NCI-H2107 (cell line): ENCODE measurements at places on chromosomes 7 and 10.

- no peak for DNase-seq
Observed at GRCh38 chr10:103333934-103334520, 16.9 kb downstream of the PCGF6 start.

GRCh38 chr7:155261031-155261985, 36.4 kb upstream of the INSIG1 start:
- DNase-seq: no peak

DNA sequence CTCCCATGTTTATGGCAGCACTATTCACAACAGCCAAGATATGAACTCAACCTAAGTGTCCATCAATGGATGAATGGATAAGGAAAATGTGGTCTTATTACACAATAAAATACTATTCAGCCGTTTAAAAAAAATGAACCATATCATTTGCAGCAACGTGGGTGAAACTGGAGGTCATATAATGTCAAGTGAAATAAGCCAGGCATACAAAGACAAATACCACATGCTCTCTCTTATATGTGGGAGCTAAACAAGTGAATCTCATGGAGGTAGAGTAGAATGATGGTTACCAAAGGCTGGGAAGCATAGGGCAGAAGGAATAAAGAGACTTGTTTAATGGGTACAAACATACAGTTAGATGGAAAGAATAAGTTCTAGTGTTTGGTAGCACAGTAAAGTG, 699.1 kb downstream of the NRG3 start:
- DNase-seq: no peak

DNA sequence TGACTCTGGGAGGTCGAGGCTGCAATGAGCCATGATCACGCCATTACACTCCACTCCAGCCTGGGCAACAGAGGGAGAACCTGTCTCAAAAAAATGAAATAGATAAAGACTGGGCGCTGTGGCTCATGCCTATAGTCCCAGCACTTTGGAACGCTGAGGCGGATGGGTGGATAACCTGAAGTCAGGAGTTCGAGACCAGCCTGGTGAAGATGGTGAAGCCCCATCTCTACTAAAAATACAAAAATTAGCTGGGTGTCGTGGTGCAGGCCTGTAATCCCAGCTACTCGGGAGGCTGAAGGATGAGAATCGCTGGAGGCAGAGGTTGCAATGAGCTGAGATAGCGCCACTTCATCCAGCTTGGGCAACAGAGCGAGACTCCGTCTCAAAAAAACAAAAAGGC, 1.1 kb upstream of the DDX21 start:
- DNase-seq: no peak

GRCh38 chr7:107946451-107946850, 55.5 kb downstream of the DLD start:
- no peak for DNase-seq

GRCh38 chr7:28576656-28577055, 164.3 kb downstream of the CREB5 start:
- no peak for DNase-seq

- DNase-seq: no peak
Observed at GRCh38 chr10:48496831-48497779, 107.8 kb downstream of the ARHGAP22 start.

DNA sequence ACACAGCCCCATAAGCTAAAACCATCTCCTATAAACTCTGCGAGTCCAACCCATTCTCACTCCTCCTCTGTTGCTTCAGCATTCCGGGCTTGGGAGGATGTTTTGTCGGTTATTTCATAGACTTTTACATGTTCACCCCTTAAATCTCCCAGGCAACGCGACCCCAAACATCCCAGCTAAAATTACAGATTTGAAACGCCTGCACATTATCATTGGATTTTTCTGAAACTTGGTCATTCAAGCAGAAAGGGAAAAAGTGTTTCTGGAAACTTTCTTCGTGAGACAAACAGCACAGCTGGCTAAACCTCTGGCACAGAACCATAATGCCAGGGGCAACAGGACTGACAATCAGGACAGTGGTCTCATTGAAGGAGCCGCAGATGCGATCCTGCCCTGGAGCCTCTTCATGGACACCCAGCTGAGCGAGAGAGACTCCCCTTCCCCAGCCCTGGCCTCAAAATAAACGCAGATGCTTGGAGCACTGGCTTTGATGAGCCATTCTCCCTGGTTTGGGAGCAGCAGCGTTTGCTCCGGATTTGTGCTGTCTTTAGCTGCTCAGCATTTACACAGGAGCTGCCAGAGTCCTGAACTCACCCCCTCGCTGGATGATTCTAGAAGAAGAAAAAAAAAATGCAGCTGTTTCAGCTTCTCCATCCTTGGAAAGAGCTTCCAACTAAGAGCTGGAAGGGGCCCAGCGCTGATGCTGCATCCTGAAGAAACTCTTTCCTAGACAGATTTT, 30.1 kb downstream of the AFAP1L2 start:
- no peak for DNase-seq

GRCh38 chr10:74290708-74291107, 139.7 kb downstream of the ADK start:
- DNase-seq: no peak

GRCh38 chr7:38025815-38026214, 105.4 kb downstream of the EPDR1 start:
- DNase-seq: no peak

- no peak for DNase-seq
Observed at GRCh38 chr10:127993056-127993690, 86.3 kb downstream of the PTPRE start.

- DNase-seq: no peak
Observed at GRCh38 chr7:116331020-116331419, 120.7 kb downstream of the TES start.

- DNase-seq: no peak
Observed at GRCh38 chr7:99679400-99680191, at the start of gene CYP3A5. Gene CYP3A5 (minus strand): TSS chr7:99679996. CDS start chr7:99679896, 100 bp downstream.

DNA sequence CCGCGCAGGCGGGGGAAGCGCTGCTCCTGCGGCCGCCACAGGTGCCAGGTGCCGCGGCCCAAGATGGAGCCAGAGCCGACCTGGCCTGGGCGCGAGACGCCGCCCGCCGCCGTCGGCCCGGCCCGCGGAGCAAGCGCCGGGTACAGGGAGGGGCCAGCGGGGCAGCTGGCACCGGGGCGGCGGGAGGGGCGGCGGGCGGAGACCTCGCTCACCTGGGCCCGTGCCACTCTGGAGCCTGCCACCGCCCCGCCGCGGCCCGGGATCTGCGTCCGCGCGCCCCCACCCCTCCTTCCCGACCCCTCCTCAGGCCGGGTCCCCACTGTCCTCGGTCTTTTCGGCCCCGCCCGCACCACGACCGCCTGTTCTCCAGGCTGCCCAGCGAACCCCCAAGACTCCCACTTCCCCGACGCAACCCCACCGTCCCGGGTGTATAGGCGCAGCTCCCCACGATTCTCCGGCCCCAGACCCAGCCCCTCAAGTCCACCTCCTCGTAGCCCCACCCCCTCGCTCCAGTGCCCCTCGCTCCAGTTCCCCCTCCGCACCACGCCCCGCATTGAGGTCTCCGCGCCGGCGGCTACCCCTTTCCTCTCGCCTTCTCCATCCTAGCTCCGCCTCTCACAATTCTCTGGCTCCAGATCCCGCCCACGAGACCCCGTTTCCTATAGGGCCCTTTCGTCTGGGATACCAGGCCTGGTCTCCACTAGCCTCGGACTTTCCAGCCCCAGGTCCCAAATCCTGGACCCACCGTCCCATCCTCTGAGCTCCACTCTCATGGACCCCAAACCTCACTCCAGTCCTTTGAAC, at the start of gene GPRIN2:
Gene GPRIN2 (minus strand): TSS at position 144 of the 804 bp plus-strand sequence. CDS start 5,922 bp downstream, outside the sequence.
- no peak for DNase-seq

GRCh38 chr7:75875113-75876080, 3.4 kb upstream of the RHBDD2 start:
- no peak for DNase-seq

DNA sequence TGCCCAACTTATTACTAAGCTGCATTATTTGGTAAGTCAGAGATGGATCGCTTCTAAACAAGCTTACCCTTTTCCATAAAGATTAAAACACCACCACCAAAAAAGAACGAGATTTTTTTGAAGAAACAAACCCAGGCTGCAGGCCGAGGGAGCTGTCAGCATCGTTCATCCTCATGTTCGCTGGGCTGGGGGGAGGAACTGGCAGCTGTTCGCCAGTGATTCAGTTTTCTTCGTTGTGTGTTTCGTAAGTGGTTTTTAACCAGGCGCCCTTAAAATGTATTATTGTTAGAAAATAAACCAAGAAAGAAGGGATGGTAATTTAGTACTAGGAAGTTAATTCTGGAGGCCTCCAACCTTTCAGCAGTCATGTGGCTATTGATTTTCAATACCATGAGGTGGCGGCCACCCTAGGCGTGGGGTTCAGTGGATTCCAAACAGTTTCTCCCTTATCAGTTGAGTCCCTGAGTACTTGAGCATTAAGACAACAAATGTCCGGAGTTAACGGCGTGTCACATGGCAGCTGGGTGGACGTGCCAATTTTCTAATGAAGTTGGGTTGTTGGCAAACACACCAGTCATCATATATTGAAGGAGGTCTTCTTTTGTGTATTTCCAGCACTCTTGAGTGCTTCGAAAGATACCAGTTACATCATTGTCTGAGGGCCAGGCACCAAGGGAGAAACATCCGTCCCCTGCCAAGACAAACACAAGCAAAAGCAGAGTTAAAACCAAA, 173.2 kb downstream of the EBF3 start:
- no peak for DNase-seq

DNA sequence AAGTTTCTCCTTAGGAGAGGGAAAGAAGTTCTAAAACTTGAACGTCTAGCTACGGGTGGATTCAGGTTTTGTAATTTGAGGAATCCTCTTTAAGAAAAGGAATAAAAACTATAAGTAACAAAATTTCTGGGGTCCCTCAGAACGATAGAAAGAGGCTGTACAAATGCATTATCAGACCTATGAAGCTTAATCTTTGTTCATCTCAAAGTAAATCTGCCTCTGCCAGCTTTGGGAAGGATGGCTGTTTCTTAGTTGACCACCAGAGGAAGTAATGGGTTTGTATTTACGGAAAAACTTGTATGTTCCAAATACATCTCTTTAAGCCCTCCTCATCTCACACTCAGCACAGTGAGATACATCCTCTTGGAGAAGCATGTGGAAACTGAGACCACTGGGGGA, 864 bp downstream of the PSTK start:
- no peak for DNase-seq

- DNase-seq: no peak
Observed at GRCh38 chr7:128665057-128665456, 7.0 kb upstream of the GARIN1A start.

DNA sequence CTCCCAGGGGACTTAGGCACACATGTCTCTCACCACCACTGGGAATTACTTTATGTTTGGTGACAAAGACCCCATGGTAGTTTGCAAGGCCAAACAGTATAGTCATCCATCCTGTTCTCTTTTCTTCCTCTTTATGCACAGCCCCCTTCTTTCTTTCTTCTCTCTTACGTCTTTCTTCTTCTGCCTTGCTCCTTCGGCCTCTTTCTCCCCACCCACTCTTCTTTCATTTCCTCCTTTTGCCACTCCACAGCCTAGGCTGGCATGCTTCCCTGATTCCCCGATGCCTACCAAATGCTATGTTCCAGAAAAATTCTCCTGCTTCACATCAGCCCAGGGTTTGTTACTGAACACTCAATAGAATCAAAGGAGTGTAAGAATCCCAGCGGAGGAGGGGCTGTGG, 62.4 kb upstream of the MKLN1 start:
- no peak for DNase-seq

DNA sequence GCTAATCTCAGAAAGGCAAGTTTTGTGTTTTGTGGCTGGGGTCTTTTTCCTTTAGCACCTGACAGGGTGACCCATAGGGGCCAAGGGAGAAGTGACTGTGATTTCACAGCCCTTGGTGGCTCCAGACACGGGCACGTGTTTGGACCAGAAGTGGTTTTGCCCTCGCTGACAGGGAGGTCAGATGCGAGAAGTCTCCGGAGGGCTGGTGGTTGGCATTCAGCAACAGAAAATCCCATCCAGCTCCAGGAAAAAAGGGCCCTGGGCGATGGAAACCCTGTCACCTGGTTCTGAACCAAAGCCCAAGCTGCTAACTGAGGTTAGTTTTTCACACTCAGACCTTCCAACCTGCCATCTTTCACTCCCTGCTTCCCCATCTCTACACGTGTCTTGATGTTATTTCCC, 272.9 kb downstream of the TRIL start:
- DNase-seq: no peak

DNA sequence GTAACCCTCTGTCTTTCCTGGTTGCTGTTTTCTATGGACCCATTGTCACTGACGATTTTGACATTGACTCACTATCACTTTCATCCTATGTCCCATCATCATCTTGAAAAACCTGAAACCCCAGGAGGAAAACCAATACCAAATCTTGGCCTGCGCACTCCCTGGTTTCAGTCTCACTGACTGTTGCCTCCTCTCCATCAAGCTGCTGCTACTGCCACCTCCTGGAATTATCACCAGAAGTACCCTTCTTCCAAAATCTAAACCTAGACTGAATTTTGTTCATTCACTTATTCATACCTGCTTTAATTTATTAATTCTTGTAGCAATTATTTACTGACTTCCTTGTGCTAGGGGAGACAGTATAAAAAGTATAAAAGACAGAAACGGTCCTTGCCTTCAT, 44.5 kb upstream of the ACBD5 start:
- no peak for DNase-seq

DNA sequence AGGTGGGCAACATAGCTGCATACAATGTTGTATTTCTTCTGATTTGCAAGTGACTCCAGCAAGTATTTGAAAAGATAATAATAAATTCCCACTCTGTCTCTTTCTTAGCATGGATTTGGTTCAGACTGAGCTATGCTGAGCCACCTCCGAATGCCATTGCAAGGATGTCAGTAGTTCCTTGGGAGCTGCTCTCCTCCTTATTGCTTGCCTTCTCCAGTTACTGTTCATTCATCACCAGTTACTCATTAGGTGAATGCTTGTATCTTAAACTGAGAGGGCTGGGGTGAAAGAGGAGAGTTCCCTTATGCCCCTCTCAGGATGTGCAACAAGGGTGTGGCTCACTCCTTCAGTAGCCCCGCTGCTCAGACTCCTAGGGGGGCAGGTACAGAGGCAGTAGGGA, 78.4 kb upstream of the PRKAR2B start:
- no peak for DNase-seq

DNA sequence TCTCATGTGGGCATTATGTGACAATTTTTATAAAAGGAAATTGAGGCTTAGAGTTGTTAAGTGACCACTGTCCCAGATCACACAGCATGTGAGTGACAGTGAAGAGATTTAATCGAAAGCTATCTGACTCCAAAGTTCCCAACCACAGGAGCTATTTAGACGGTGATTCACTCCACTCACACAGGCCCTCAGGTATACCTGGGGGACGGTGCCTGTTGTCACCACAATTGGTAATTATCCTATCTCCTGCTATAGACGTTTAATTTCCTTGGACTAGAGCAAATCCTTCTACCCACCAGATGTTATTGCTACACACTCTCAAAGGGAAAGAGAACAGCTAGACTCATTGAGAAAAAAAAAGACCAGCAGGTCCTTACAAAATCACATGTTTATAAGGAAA, 145.5 kb downstream of the KLF6 start:
- DNase-seq: no peak

- peak; percentile 64 for DNase-seq
Observed at GRCh38 chr10:69092959-69093850, 5.3 kb downstream of the SRGN start.

DNA sequence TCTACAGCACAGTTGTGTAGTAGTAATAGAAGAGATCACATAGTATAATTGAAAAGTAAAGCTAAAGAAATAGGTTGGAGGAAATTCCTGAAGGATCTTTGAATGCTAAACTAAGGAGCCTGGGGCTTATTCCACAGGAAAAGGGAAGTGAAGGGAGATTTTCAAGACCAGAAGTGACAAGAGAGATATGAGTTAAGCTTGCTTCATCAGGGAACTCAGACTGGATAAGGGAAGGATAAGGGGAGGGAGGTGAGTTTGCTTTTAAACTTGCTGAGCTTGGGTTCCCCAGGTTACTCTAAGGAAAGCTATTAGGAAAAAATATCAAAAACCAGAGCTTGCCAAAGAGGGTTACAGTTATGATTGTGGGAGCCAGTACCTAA, 182.4 kb downstream of the RAPGEF5 start:
- no peak for DNase-seq
